H7 (cell line): ENCODE measurements at places on chromosomes 6 and 20. TPM values are rescaled to one million over a fixed set of nuclear protein-coding genes. Genes with fewer than 3 reads are reported as not detected.

The CAGE1 gene
- 0.11 and 0.21 TPM in 2 replicates for total RNA-seq

The DSP gene
- total RNA-seq = 33.9 and 58.0 TPM in 2 replicates

The GLP1R gene
- total RNA-seq = 0.18 and 0.87 TPM in 2 replicates

The PRR18 gene
- 0.07 and 0.11 TPM in 2 replicates for total RNA-seq

- DNase-seq = peak; percentile 40
Measured at GRCh38 chr6:151806757-151807512, 547 bp upstream of the ESR1 start.

DNA sequence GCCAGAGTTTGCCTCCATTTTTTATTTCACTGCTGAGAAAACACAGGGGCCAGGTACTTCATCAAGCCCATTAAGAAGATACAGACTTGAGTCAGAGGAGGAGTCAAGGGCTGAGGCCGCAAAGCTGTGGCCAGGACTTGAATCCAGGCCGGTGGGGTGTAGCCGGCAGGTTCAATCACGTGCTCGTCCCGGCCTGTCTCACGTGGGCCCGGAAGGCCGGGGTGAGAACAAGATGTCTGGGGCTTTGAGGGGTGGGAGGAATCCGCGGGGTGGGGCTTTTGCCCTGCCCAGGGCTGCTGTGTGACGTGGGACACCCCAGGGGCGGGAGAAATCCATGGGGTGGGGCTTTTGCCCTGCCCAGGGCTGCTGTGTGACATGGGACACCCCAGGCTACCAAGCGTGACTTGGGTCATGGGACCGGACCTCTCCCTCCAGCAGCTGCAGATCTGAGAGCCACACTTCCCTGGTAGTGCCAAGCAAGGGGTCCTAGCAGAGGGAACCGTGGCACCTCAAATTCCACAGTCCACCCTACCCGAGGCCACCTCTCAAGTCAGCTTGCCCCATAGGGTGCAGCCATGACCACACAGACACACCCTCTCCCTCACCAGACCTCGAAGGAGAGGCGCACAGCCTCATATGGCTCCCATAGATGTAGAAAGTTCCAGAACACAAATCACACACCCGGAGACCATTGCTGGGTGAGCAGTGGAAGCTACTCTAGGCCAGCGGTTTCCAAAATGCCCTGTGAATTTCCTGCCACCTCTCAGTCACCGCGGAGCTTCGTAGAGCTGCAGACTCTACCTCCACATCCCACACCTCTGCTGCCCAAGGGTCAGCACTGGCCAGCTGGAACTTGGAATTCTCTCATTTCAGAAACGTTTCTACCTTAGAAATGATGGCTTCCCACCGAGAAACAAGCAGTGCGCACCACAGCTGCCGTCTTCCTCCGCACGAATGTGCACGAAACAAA lies 156.1 kb downstream of the DLL1 start:
- peak; percentile 29 for DNase-seq
